ENCODE measurements at places on chromosomes 7 and 10.
A peak's percentile ranks its signal among the peaks of the same experiment; 100 is the strongest.

DNA sequence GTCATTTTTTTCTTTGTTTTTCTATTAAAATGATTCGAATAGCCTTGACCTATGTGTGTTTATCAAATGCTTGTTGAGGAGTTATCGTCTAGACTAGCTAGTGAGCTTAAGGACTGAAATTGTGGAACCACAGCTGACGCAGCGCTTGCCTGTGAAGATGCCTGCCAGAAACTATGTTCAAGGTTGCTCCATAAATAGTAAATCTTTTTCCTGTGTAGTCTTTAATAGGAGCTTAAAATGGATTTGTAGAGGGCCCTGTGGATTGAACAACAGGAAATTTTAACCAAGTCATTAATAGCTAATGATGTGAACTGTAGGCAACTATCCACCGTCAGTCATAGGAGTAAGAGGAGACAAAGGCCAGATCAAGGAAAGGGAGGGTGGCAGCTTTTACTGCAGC lies 145.1 kb downstream of the GNAI1 start:
- no peak for DNase-seq

- no peak for DNase-seq
Observed at GRCh38 chr7:73308074-73308664, 457 bp downstream of the NSUN5 start.

GRCh38 chr10:47329855-47330254 lies 7.6 kb downstream of the GDF2 start:
- DNase-seq = no peak

DNA sequence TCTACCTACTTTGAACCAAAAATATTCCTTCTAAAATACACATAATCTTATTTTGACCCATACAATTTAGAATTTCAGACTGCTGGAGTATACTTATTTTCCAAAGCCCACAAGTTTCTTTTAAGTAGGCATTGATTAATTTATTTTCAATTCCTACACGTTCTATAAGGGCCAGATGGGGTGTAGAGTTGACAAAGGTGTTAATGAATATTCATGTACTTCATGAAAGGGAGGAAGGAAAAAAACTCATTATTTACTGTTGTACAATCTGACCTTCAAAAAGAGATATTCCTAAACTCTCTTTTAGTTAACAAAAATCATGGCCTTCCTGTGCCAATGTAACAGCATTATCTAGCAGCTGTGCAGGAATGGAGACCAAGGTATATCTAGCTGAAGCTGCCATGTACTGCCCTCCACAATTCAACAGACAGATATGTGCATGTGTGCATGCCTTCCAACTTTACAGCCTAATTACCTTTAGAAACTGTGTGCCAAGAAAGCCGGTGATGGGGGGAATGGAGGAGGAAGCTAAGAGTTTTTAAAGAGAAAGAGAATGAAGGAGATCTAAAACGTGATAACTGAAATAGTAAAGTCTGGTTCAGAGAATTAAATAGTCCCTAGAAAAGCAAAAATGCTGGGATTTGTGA lies 108.9 kb downstream of the UPF2 start:
- no peak for DNase-seq

DNA sequence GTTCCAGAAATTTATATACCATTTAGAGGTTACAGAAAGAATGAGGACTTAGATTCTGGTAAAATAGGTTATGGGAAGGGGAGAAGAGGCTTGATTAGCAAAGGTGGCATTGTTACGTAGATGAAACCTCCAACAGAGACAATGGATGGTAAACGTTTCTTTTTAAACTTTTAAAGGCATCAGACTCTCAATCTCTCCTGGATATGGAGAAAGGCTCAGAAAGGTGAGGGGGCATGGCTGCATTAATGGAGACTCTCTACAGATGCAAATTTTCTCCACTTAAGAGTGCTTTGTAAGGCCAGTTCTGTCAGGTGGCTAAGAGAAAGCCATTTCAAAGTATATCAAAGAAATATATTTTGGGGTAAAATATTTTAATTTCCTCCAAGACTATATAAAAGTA lies 240.9 kb upstream of the PTER start:
- no peak for DNase-seq

GRCh38 chr10:16792675-16793074 lies 24.5 kb downstream of the RSU1 start:
- DNase-seq = no peak

GRCh38 chr7:141562972-141563371 lies 11.8 kb downstream of the AGK start:
- DNase-seq = no peak

- no peak for DNase-seq
Observed at GRCh38 chr7:33646891-33647391, 258.4 kb upstream of the BMPER start.

GRCh38 chr10:22891797-22892196 lies 36.1 kb upstream of the ARMC3 start:
- no peak for DNase-seq

GRCh38 chr10:1200866-1201807 lies 145.0 kb downstream of the WDR37 start:
- DNase-seq = no peak

DNA sequence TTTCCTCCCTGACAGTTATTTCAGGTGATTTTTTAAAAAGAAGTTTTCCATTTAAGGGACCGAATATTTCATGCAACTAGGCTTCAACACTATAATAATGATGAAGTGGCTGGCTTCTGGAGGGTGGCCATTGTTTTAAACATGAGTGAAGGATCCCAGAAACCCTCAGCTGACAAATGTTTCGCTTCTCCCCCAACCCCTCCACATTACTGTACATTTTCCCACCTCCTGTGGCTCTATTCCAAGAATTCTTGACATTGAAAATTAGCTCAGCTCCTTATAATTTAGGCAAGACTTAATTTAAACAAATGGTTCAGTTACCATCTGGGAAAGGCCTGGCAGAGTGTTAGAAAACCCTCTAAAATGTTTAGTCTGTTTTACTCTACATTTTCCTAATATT lies 129.9 kb upstream of the CDCA7L start:
- no peak for DNase-seq

- DNase-seq = no peak
Observed at GRCh38 chr10:132648851-132649528, 111.4 kb downstream of the INPP5A start.

DNA sequence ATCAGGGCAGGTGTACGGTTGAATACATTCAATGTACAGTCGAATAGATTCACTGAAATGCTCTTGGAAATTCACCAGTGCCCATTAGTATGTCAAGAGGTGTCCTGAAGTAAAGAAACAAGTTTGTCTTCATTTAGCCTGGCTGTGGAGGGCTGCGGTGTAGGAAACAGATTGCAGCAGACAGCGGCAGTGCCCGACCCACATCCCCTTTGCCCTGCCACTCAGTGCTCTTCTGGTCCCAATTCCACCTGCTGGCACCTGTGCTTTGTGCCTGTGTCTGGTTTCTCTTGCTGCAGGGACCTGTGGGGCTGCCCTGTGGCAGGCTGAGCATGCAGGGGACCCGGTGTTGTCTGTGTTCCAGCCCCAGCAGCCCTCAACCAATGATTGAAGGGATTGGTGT lies 183.7 kb downstream of the RPS24 start:
- no peak for DNase-seq

DNA sequence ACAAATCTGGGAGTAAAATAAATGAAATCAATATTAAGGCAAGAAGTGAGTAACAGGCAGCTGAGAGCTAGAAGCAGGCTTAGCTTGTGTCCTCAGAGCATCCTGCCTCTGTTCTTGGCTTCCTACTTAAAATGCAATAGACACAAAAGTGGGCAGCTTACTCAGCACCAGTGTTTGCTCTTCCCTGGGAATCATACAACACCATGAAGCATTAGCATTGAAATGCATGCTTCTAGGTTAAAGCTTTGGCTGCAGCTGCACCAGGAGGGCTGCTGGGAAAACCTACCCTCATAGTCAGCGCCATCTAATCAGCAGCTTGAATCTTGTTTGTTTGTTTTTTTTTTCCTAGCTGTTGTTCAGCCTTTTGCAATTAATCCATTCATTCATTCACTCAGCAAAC lies 104.2 kb upstream of the VWC2 start:
- no peak for DNase-seq

DNA sequence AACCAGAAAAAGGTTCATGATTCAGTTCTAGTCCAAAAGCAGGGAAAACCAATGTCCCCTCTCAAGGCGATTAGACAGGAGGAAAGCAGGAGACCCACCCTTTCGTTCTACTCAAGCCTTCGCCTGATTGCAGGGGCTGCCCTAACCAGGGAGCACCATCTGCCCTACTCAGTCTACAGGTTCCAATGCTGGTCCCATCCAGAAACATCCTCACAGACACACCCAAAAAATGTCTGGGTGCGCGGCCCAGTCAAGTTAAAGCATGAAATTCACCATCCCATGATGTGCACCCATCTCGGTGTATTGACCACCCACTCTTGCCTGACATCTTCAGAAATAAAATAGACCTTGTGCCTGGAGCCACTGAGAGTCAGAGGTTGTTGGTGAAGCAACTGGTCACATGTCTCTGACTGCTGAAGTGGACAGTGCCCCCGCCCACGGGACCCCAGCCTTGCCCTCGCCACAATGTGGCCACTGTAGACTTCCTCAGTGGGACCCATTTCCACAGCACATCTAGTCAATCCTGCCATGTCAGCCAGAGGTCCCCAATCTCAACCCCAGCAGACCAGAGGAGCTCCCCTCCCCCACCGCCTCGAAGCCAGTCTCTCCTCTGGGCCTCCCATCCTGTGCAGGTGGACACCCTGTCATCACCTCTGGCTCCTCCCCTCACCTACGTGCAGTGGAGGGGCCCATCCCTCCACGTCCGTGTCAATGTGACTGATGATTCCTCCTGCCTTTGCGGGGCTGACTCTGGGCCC lies 116.3 kb upstream of the PPP2R2D start:
- DNase-seq = no peak

GRCh38 chr10:31347705-31348104 lies 28.7 kb downstream of the ZEB1 start:
- DNase-seq = no peak

DNA sequence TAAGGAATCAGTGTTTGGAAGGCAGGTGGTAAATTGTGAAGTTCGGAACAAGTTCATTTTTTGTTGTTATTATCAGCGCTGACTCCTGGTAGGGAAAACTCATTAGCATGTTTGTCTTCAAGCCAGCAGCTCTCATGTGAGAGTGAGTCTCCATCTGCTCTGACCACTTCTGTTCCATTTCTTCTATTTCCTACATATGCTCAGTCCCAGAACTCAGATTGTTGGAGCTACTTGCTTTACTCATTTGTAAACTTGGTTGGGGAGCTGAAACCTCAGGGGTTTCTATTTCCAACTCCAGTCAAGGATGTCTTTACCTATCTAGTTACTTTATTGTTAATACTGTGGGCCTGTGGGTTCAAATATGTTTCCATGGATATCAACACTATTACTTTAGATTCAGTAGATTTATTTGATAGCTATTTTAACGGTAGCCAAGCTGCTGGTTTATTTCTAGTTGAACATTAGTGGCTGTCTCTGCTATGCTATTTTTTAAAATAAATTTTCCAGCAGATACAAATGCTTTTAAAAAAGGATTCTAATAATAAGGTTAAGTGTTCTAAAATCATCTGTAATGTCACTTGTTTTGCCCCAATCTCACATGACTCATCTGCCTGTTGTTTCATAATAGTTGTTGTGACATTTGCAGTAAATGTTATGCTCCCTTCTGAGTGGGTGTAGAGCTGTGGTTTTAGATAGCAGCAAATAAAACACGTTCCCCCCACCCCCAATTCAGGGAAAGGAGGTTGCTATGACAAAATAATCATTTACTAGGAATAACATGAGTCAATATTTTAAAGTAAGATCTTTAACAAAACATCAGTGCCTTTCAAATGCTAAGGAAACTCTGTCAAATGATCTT lies 143.3 kb downstream of the HDAC9 start:
- DNase-seq = no peak

- no peak for DNase-seq
Observed at GRCh38 chr7:4115442-4115841, 566.7 kb upstream of the FOXK1 start.

GRCh38 chr7:152093717-152094116 lies 68.2 kb downstream of the GALNT11 start:
- DNase-seq = no peak

DNA sequence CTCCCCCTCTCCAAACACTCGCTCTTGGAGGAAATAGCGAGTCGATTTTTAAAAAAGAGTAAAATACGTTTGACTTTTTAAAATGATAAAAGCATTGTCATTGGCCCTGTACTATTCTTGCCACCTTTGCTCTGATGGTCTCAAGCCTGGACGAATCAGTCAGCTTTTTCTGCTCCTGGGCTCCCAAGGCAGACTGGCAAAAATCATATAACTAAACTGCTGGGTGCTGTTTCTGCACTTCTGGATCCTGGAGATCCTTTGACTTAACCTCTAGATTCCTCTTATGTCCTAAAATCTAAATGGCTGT lies 1.8 kb downstream of the TPST1 start:
- DNase-seq = no peak

- DNase-seq = peak; percentile 15
Observed at GRCh38 chr7:12638851-12639456, 48.5 kb upstream of the ARL4A start.

- DNase-seq = no peak
Observed at GRCh38 chr10:76769582-76769981, 868.0 kb downstream of the KCNMA1 start.

GRCh38 chr7:68613897-68614296 lies 984.4 kb upstream of the AUTS2 start:
- DNase-seq = no peak

GRCh38 chr10:13327534-13327933 lies 20.6 kb downstream of the SEPHS1 start:
- DNase-seq = no peak

- DNase-seq = no peak
Observed at GRCh38 chr7:44881610-44882009, 3.7 kb downstream of the PURB start.

GRCh38 chr10:61943674-61944378 lies 42.3 kb downstream of the ARID5B start:
- peak; percentile 56 for DNase-seq

DNA sequence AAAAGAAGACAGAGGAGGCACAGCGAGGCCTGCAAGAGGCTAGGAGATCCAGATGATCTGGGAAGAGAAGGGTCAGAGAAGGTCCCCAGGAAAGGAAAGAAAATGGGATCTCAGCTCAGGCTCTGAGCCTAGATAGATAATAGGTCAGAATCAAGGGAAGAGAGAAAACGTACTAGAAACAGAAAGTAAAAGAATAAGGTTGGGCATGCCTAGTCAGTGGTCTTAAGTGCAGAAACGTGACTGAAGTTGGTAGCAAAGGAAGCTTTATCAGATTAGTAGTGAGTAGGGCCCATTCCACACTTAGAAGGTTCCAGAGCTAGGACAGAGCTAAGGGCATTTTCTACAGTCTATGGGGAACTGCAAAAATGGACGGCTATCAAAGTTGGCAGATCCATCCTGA lies 84.8 kb upstream of the ASAH2 start:
- no peak for DNase-seq
